Stimulated activated CD8-positive, alpha-beta memory T cell treated with anti-CD3 and anti-CD28 coated beads, Interleukin-7, amount 100 ng/mL, for 4 hours (primary cell): ENCODE measurements at places on chromosomes 5 and 9.

DNA sequence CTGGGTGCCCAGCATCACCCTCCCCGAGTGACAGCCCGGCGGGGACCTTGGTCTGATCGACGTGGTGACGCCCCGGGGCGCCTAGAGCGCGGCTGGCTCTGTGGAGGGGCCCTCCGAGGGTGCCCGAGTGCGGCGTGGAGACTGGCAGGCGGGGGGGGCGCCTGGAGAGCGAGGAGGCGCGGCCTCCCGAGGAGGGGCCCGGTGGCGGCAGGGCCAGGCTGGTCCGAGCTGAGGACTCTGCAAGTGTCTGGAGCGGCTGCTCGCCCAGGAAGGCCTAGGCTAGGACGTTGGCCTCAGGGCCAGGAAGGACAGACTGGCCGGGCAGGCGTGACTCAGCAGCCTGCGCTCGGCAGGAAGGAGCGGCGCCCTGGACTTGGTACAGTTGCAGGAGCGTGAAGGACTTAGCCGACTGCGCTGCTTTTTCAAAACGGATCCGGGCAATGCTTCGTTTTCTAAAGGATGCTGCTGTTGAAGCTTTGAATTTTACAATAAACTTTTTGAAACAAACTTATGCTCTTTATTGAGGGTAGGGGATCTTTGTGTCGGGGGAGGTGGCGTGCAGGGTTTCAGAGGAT lies 1.3 kb downstream of the GADD45G start:
- no peak for DNase-seq

- peak; percentile 8 for DNase-seq
Observed at GRCh38 chr5:79025054-79025472, 40.0 kb upstream of the ARSB start.

DNA sequence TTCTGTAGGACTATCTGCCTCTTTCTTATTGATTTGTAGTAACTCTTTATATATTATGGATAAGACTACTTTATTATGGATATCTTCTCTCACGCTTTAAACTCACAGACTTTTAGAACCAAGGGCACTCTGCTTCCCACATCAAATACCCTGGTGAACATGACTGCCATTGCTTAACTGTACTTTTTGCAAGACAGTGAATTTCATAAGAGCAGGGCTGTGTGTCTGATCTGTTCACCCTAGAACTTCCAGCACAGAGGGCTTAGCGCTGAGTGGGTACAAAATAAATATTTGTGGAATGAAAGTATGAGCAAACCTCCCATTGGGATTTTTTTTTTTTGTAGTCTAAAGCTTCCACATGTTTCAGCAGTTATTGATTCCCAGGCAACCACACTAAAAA lies 84.8 kb downstream of the CFAP77 start:
- no peak for DNase-seq

- DNase-seq, result no peak
Observed at GRCh38 chr9:107249665-107250285, 33.3 kb upstream of the RAD23B start.

DNA sequence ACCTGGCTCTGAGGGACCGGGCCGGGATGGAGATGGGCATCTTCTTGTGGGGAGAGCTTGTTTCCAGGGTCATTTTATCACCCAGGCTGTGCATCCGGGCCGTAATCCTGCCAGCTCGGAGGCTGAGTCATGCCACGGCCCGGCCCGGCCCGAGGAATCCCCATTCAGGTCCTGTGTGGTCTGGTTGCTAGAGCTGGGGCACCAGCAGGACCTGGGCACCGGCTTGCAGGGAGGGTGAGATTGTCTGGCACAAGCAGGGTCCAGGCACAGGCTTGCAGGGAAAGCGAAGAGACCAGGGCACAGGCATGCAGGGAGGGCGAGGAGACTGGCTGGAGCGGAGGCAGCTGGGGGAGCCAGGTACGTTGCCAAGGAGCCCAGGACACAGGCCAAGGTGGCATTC lies 106.8 kb downstream of the RXRA start:
- DNase-seq, result no peak

DNA sequence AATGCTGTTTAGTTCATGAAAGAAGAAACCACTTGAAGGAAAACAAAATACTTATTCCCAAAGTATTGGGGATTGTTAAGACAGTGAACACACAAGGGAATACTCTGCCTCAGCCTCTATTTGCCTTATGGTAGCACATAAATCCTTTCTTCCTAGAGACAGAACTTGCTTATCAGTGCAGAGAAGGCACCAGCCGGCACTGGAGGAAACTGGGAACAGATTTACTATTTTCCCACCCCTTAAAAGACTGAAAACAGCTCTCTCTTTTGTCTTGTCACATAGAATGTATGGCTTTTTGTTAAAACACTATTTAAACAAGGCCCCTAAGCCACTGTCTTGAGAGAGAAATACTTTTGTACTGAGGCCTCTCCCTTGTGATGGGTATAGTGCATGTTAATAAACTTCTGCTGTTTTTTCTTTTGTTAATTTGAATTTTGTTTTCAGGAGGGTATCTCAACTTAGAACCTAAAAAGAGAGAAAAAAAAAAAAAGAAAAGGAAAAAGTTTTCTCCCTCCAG lies 40.7 kb upstream of the EDIL3 start:
- no peak for DNase-seq

DNA sequence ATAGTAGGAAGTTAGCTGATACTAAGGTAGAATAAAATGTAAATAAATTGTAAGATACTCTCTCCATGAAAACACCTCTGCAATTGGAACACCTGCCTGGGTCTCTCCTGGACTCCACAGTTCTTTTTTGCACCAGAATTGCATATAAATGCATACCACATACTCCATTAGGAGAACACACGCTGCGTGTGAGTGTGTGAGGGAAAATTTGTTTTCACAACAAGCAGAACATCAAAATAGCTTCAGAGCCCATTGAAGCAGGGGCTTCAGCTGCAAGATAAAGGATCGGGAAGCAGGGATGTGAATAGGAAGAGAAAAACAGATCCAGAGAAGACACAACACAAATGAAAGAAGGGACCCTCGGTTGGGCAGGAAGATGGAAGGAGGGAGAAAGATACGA lies 389.8 kb upstream of the BRINP1 start:
- DNase-seq, result no peak

GRCh38 chr5:140367256-140368013 lies 7.4 kb downstream of the SLC4A9 start:
- DNase-seq, result no peak

DNA sequence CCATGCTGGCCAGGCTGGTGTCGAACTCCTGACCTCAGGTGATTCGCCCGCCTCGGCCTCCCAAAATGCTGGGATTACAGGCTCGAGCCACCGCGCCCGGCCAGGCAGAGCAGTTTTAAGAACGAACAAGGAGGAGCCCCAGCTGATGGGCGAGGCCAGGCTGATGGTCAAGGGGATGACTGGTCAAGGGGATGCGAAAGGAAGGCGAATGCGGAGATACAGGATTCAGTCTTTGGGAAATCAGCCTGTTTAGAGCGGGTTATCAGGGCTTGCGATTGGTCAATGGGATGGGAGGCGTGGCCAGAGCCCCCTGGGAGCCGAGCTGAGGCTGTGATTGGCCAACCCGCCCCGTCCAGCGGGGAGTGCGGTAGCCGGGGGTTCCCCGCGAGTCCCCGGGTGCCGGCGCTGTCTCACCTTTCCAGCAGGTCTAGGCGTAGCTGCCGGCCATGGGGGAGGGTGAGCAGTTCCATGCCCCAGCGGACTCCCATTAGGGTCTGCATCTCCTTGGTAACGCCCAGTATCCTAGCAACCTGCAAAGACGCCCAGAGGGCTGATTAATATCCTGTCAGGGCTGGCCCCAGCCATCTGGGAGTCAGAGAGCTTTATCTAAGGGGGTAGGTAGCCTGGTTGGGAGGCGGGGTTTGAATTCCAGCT lies 7.5 kb upstream of the TOR2A start:
- no peak for DNase-seq

- no peak for DNase-seq
Observed at GRCh38 chr5:673831-674629, 19.1 kb downstream of the TPPP start.

DNA sequence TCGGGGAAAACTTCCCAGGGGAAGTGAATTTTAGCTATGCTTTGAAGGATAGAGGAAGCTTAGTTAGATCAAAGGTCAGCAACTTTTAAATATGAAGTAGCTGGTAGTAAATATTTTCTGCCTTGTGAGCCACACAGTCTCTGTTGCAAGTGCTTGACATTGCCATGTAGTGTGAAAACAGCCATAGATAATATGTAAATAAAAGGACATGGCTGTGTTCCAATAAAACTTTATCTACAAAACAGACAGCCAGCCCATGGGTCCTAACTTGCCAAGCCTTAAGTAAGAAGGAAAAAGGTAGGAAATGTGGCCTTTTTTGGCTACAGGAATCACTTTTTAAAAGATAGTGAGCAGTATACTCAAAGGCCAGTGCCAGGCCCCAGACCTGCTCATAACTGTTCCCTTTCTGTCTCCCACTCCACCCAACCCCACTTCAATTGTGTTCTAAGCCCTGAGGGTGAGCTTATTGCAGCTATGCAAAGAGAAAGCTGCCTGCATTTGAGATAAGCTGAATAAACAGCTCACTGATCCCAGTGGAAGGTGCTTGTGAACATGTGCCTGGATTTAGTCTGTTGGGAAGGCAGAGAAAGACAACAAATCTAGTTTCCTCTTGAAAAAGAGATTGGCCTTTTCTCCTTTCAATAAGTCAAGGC lies 113.0 kb upstream of the TRIM32 start:
- no peak for DNase-seq

- no peak for DNase-seq
Observed at GRCh38 chr5:100877274-100877673, 25.8 kb downstream of the ST8SIA4 start.

DNA sequence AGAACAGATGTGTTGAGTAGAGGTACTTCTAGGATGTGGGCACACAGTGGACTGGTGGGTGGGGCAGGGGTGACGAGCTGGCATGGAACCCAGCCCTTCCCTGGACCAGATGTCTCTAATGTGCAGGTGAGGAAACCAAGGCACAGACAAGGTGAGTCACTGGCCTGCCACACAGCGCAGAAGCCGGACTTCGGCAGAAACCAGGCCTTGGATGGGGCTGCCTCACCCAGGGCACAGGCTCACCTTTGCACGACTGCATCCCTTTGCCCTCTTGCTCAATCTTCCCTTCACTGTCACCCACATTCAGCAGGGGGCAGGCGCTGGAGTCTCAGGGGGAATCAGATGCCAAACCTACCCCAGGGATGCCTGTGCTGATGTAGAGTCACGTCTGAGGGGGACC lies 65.4 kb upstream of the LMX1B start:
- no peak for DNase-seq

- no peak for DNase-seq
Observed at GRCh38 chr9:8734760-8735159, 935.2 kb upstream of the DMAC1 start.

GRCh38 chr5:6900247-6901227 lies 187.3 kb downstream of the TENT4A start:
- no peak for DNase-seq

- DNase-seq, result no peak
Observed at GRCh38 chr9:129832982-129833381, 2.1 kb downstream of the C9orf78 start.

GRCh38 chr5:163407034-163407655 lies 30.2 kb upstream of the CCNG1 start:
- no peak for DNase-seq

GRCh38 chr9:92266486-92266885 lies 27.0 kb downstream of the IARS1 start:
- no peak for DNase-seq

GRCh38 chr5:130335117-130335516 lies 430.9 kb downstream of the CHSY3 start:
- no peak for DNase-seq

- no peak for DNase-seq
Observed at GRCh38 chr9:9645006-9645405, 967.8 kb downstream of the PTPRD start.

GRCh38 chr5:171867786-171868185 lies 82.2 kb downstream of the SMIM23 start:
- DNase-seq, result no peak

DNA sequence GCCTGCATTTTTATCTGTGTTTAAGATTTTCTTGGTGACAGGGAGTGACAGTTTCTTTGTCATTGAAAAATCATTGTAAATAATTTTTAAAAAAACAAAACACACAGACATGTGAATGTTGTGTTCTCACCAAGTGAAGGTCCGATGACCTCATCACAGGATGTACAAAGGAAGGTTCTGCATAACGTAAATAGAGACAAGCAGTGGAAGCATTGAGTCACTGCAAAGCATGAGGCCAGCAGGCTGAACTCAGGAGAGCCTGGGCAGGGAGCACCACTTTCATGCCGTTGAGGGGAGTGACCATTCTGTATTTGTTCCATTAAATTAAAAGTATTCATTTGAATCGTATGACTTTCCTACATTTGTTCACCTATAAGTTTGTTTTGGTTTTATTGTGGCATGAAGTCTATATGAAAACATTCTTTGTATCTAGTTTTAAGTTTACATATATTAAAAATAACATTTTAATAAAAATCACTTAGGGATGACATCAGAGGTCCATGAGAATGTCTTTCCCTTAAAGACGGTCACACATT lies 70.4 kb upstream of the TLE1 start:
- no peak for DNase-seq

DNA sequence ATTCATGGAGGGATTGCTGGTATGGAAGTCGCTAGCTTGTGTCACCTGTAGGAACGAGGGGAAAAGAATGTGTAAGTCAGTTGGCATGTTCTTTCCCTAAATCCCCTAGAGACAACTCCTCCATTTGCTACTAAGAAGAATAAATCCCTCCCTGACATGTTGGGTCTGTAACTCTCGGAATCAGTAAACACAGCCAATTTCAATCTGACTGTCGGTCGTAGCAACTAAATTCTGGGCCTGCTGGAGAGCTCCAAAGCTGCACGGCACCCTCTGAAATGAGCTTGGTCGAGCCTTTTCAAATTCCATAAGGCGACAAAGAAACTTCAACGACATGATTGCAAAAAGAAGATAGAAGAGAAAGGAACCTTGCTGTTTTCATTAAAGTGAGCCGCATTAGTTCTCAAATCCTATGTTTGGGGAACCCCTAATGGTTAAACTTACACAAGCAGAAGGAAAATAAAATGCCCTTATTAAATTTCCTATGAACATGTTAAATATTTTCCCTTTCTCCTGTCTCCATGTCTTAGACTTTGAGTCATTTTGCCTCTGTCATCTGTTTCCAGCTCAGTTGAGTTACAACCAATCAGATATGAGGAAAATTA lies 735.8 kb upstream of the WWC1 start:
- DNase-seq, result no peak

DNA sequence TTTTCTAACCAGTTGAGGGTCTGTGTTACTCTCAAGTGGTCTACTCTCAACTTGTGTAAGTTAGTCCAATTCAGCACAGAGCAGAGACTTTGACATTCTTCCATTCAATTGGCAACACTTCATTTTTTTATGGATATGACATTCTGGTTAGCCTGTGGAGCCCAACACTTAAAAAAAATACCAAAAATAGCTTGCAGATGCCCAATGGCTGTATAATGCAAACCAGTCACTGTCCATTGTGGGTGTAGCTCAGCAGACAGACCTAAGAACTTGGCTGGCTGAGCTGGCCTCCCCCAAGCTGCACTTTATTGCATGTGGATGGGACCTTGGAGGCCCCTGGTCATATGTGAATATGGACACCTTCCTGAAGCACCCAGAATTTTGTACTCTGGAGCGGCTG lies 103.2 kb downstream of the DPYSL3 start:
- DNase-seq, result no peak
